NCI-H1105 treated with DMSO at 0.1 percent for 48 hours (cell line): ENCODE measurements at places on chromosomes 2 and 18.

DNA sequence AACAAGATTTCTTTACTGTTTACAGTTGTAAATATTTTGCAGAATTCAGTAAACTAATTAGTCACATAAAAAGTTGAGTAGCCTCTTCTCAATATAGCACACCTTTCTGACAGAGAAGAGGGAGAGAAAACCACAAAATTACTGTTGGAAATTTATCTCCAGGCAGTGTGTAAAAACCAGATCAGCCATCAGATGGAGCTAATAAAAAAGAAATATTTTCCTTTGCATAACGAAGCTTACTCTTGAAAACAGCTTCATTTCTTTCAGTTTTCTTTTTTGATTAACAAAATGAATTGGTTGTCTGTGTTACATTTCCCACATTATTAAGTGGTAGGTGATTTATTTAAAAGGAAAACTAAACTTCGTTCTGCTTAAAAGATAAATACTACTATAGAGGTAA is 259.3 kb upstream of the KCNJ3 start:
- DNase-seq, result peak; percentile 35

DNA sequence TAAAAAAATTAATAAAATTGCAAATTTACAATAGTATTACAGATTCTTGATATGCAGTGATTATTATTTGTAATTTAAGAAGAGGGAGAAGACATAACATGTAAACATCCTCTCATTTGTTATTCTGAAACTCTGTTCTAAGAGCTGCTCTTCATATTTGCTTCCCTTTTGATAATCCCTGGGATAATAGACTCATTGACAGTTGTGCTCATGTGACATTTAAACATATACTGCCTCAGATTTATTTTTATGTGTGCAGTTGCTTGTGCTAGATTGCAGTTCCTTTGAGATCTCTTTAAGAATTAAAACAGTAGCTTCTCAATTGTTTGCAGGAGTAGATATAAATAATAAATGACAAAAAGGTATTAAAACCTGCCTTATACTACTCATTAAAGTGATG is 605.1 kb upstream of the CNTNAP5 start:
- no peak for DNase-seq

- DNase-seq, result no peak
Observed at GRCh38 chr2:226831266-226831665, 4.6 kb upstream of the RHBDD1 start.

DNA sequence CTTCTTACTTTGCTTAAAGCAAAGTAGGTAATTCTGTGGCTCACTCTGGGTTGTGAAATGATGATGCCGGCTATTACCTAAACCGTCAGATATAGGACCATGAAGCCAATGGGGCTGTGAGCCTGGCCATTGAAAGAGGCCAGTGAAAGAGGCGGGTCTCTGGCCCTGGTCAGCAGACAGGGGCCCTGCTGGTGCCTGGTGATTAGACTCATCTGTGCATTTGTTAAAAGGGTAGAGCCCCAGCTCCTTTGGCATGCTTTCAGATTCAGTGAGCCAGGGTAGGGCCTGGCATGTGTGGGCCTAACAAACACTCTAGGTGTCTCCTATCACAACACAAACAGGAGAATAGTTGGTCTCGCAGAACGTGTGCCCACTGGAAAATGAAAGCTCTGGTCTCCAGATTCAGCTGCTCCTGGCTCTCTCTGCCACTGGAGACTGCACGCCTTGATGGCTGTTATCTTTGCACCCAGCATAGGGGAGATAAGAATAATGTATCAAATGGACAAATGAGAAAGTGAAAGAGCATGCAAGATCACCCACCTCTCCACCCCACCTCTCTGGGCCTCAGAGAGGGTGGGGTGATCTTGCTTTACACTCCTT is 6.9 kb downstream of the LRRC30 start:
- no peak for DNase-seq

GRCh38 chr2:56981554-56981953 is 797.8 kb downstream of the CCDC85A start:
- DNase-seq, result no peak

- DNase-seq, result no peak
Observed at GRCh38 chr2:120647487-120647886, 88.2 kb upstream of the GLI2 start.

DNA sequence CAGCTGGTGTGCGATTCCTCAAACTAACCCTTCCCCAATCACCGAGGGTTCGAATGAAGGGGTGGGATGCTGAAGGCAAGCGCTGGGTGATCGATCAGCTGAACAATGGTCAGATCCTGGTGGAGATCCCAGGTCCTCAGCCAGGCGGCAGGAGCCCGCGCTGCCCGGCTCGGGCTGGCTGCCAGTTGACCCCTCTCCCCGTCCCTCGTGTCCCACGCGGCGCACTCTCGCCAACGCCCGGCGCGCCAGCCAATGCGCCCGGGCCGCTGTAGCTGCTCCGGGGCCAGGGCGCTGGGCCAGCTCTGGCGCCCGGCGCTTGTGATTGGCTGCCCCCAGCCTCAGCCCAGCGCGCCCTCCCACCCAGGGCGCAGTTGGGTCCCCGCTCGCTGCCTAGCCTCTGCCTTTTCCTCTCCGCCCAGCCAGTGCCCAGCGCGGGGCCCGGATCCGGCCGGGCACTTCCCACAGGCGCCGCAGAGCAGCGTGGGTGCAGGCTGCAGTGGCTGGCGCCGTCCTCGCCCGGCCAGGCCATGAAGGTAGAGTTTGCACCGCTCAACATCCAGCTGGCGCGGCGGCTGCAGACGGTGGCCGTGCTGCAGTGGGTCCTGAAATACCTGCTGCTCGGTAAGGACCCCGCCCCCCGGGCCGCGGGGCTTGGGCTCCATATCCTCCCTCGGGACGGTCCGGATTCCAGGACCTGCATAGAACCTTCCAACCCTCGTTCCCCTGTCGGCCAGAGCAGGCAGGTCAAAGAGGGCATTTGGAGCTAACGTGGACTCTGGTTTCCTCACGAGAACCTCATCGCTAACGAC is at the start of gene MOGAT1:
TSS of gene MOGAT1 (plus strand) at position 400 of the 809 bp plus-strand sequence. CDS start at position 528, 128 bp downstream.
- peak; percentile 23 for DNase-seq

- DNase-seq, result no peak
Observed at GRCh38 chr2:226673314-226673723, 126.3 kb downstream of the IRS1 start.

DNA sequence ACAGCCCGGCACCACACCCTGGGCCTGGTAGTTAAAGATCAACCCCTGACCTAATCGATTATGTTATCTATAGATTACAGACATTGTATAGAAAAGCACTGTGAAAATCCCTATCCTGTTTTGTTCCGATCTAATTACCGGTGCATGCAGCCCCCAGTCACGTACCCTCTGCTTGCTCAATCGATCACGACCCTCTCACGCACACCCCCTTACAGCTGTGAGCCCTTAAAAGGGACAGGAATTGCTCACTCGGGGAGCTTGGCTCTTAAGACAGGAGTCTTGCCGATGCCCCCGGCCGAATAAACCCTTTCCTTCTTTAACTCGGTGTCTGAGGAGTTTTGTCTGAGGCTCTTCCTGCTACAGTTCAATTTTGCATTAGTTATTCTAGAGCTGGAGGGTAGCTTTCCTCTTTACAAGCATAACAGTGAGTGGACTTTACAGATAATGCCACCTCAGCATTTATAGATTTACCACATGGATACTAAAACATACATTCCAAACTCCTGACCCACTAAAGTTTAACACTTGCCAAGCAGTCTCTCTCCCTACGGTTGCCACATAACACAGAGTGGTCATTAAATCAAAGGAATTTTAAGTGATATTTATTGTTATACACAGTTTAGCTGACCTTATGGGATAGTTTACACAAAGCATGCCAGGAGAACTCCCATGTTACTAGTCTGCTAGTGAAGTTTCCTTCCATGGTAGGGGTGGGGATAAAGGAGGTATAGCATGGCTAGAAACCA is 101.0 kb downstream of the EVA1A start:
- DNase-seq, result no peak

DNA sequence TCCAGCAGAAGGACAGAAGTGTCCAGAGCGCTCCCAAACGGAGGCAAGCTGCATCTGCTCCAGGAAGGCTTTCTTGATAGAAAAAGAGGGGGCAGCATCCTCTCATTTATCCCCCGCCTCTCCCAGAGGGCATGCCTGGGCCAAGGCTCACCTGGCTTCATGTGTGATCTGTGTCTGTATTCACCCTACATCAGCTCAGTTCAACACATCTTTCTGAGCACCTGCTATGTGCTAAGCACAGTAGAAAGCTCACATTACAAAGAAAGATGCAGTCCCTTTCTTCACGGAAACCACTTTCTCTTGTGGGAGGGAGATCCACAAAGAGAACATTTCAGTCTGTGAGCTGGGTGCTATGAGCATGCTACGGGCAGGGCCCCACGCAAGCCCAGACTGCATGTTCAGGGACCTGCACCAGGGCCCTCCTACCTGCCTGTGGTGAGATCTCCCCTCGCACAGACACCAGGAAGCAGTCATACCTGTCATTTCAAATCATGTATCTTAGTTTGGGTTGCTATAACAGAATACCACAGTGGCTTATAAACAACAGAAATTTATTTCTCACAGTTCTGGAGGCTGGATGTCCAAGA is 90.7 kb downstream of the PDCL3 start:
- DNase-seq, result no peak

DNA sequence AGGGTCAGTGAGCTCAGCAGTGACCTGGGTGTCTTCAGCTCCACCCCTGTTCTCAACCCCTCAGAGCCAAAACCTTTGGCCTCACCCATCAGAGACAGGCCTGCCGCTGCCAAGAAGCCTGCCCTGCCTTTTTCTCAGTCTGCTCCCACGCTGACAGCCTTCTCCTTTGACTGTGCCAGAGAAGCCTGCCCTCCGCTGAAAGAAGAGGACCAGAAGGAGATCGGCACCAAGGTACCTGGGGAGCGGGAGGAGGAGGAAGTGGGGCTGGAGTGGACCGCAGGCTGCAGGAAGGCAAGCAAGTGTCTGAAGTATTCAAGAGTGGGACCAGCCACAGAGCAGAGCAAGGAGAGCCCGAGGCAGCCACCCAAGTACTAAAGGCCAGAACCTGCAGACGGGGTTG is 33.2 kb downstream of the TOGARAM2 start:
- no peak for DNase-seq

- no peak for DNase-seq
Observed at GRCh38 chr2:161039071-161039470, 121.2 kb upstream of the TANK start.

DNA sequence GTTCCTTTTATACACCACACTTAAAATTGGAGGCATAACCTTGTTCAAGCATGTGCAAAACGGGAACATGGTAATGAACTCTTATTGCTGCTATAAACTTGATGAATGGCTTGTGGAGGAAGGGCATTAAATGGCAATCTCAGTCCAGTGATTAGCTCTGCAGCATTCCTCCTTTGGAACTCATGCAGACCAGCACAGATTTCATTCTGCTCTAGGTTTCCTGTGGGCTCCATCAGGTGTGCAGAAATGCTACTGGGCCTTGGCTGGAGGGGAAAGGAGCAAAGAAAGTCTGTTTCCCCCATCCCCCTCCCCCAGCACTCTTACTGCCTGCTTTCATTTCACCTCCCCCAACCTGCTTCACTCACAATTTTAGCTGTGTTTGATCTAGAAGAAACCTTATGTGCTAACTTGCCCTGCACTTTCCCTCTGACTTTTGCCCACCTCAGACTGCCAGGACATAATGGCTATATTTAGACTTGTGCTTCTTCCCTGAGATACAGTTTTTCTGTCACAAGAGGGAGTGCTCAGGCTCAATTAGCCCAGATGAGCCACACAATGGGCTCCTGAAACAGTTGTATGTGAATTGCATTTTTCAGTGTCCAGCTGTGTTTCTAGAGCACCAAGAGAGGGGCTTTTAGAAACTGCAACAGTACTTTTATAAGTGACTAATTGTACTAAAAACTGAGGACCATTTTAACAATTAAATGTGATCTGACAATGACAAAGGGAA is 109.8 kb downstream of the FSHR start:
- DNase-seq, result peak; percentile 86
